ENCODE measurements at places on chromosomes 2 and 18.

GRCh38 chr2:33272001-33272400, 204.4 kb upstream of the RASGRP3 start:
- DNase-seq: no peak

DNA sequence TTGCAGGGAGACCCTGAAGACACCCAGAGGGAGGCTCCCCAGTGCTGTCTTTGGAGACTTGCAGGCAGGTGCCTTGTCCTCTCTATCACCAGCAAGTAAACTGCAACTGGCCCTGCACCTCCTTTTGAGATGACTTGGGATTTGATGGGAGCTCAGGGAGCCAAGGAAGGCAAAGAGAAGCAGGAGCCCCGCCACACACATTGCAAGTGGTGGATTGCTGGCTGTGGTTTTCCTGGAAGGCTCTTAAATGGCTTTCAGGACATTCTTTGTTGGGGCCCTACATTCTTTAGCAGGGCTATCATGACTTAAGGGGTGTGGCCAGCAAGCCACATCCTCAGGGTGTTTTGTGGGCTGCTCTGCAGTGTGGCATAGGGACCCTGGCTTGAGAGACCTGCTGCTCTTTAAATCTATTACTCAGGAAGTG, 39.9 kb upstream of the CDC42EP3 start:
- DNase-seq: peak; percentile 9

DNA sequence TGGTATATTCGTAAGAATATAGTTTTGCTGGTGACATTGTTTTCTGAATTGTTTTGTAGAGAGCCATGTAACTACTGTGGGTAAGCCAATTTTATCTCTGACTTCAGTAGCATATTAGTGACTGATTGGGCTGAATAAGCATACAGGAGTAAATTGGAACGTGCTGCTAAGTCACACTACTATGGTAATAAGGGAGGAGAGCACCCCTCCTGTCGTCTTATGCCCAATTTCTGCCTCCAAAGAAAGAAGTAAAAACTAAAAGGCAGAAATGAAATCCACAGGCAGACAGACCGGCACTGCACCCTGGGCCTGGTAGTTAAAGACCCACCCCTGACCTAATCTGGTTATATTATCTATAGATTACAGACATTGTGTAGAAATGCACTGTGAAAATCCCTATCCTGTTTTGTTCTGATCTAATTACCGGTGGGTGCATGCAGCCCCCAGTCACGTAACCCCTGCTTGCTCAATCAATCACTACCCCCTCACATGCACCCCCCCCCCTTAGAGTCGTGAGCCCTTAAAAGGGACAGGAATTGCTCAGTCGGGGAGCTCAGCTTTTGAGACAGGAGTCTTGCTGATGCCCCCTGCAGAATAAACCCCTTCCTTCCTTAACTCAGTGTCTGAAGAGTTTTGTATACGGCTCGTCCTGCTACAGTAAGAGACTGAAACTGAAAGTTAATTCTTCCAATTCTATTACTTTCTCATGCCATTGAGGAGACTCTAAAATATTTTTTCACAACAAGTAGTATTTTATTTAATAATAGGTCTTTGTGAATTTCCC, 167.0 kb downstream of the ZNF804A start:
- DNase-seq: no peak

GRCh38 chr2:164906947-164907346, 48.4 kb downstream of the SLC38A11 start:
- no peak for DNase-seq

- no peak for DNase-seq
These were observed 304.6 kb downstream of the PARD3B start for GRCh38 chr2:204849892-204850291.

DNA sequence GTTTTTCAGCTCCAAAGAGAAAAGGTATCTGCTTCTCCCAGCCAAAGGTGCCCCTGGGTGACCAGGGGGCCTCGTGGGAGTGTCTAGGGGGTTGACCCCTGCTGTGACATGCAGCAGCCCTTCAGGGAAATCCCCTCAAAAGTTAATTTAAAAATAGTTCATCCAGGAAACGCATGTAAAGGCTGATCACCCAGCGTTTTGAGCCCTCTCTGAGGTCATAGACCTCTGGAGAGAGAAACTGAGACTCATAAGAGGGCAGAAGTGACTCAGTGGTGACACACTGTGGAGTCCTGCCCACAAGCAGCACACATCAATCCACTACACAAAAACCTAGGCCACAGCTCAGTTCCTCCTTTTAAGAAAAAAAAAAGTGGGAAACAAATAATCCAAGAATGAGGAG, 11.9 kb downstream of the GAL3ST2 start:
- DNase-seq: peak; percentile 60

- DNase-seq: no peak
These were observed 291.5 kb downstream of the ZNF516 start for GRCh38 chr18:76203552-76203951.

GRCh38 chr2:112787294-112787693, 3.0 kb upstream of the IL1A start:
- no peak for DNase-seq

DNA sequence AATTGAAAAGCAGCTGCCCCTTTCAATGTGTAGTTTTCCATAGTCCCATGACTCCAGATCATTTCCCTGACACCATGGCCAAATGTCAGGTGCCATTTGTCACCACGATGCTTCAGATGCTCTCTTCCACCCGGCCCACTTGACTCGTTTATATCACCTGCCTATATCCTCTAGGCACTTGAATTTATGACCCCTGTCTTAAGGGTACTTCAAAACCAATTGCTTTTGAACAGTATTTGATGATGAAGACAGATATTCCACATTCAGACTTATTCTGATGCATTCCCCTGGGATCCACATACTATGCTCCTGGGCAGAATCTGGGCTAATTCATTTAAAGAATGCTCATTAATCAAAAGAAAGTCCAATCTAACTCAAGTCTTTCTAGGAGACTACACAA, 16.9 kb upstream of the RHBDD1 start:
- no peak for DNase-seq

DNA sequence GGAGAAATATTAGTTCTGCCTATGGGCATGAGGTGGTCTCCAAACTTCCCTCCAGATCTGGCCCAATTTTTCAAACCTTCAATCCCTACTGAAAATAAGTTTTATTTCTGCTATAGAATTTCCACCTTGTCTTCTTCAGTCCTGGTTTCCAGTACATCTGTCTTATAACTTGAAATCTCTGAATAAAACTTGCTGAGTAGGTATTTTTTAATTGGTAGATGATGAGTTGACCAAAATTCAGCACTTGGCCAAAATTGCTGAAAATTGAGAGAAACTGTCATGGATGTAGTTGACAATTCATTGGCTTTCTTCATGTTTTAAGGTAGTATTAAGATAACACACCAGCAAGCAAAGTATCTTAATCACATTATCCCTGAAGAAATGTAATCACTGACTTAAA, 206.2 kb downstream of the PARD3B start:
- no peak for DNase-seq

DNA sequence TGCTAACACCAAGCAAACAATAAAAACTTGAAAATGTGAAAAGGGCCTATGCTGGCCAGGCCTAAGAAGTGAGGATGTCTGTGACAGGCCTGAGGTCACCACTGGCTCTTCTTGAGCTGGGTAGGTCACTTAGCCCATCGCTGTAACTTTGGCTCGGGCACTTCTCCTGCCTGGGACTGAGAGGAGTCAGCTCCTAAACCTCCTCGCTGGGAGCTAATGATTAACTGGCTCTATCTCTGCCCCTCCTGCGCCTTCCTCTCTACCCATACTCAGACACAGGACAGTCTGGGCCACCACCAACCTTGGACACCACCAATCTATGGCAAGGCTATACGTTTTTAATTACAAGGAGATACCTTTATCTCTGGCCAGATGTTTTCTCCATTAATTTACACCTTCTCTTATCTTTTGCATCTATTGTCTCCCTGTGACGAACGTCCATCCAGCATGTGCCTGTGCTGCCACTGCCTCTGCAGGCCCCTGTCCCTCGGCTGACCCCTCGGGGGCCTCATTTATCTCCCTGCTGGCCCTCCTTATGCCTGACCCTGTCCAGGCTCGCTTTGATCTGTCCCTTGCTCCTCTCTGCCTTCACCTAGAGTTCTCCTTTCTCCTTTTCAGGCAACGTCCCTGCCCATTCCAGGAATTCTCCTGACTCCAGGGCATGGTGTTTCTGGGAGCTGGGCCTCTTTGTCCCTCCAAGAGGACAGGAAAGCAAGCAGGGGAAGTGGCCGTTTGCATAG, 149.1 kb upstream of the GATA6 start:
- DNase-seq: no peak

- no peak for DNase-seq
These were observed 206.1 kb downstream of the TFCP2L1 start for GRCh38 chr2:121078899-121079298.

GRCh38 chr18:38076346-38077070, 510.9 kb upstream of the CELF4 start:
- no peak for DNase-seq

GRCh38 chr2:171895786-171896185, 1.7 kb upstream of the SLC25A12 start:
- no peak for DNase-seq

- DNase-seq: no peak
These were observed 9.2 kb downstream of the INHBB start for GRCh38 chr2:120354935-120355779.

DNA sequence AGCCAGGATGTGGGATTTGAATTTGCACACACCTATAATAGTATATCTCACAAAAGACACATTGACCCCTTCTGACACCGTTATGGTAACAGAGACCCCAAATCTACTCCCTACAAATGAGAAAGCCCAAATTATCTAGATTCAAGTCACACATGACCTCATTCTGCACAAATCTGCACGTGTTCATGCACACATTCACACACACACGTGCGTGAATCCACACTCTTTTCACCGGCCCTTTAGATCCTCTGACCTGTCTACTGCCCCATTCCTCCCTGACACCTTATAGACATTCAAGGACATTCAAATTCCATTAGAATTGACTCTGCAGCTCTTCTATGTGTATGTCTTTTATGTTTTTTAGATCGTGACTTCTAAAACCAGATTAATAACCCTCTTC, 627.8 kb upstream of the ID2 start:
- DNase-seq: no peak

DNA sequence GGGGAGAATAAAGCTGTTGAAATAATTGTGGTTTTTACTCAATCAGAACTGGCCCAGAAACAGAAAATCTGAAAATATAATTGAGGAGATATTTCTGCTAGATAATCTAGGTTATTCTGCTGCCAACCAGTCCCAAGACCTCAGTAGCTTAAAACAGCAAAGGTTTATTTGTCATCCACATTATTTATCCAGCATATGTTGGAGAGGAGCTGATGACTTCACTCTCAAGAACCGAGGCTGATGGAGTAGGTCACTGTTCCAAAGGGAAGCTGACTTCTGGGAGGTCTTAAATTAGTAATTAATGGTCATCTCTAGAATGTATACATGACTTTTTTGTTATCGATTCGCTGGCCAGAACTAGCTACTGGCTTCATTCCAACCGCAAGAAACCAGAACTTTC, 124.8 kb upstream of the CTNNA2 start:
- DNase-seq: no peak

DNA sequence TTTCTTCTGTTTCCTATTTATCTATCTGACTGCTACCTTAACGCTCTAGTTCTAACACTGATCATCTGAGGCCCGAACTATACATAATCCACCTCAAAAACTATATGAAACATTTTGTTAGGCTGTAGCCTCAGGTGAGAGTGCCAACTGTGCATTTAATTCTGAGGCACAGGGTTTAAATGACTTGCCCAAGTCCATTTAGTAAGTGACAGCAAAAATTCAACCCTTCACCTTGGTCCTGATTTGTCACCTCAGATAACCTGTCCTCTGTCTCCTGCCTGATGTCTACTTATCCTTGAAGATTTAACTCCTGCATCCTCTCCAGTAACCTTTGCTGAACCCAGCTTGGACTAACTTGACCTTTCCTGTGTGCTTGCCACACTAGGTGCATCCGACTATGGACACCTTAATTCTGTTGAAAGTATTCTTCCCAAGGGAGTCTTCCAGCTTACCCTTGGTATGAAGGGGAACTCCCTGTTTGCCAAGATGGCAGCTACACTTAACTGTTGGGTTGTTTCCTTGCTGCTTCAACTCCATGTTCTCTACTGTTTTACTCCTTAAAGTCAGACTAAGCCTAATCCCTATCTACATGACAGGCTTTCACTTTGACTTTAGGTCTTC, 23.5 kb downstream of the CD302 start:
- no peak for DNase-seq

Data from stimulated activated CD8-positive, alpha-beta memory T cell treated with anti-CD3 and anti-CD28 coated beads, Interleukin-7, amount 100 ng/mL, for 48 hours (primary cell).